ENCODE measurements at places on chromosomes 3 and 15.

- DNase-seq, result peak; percentile 33
Measured at GRCh38 chr15:52295421-52296001, at the start of gene MYO5C. MYO5C (minus strand) TSS chr15:52295804; CDS start chr15:52295636, 168 bp downstream.

GRCh38 chr3:128310286-128311058 lies 156.2 kb downstream of the DNAJB8 start:
- no peak for DNase-seq

GRCh38 chr3:134640872-134641470 lies 9.9 kb downstream of the KY start:
- peak; percentile 35 for DNase-seq

- no peak for DNase-seq
Measured at GRCh38 chr15:49688135-49688790, 67.4 kb downstream of the DTWD1 start.

GRCh38 chr3:176789947-176790346 lies 407.3 kb downstream of the TBL1XR1 start:
- DNase-seq, result no peak

DNA sequence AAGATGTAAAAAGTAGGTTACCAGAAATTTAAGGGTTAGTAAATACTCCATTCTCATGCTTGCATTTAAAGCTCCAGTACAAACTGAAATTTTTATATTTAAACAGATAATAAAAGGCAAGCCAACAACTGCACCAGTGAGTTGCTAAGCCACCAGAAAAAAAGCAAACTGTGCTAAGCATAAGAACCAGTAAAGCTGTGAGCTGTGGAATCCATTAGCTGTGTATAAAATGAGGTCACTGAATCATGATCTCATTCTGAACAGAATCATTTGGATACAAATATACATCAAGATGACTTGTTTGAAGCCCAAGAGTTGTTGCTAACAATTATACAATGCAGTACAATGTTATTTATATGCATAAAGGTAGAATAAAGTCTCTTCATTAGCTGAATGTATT lies 1312.2 kb downstream of the SI start:
- no peak for DNase-seq

DNA sequence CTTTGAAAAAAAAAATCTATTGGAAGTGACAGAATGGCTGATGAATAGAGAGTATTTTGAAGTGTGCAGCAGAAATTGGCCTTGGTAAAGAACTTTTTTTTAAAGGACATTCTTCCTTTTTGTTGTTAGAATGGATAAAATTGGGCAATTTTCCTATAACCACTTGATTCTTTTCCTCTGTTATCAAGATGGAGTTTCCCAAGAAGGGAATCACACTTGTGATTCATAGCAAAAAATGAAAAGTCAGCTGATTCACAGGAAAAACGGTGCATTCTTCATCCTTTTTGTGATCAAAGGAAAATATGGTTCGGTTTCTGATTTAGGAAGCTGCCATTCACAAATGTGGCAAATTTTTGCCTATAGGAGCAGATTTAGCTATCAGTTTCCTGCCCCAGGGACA lies 486.8 kb downstream of the GBE1 start:
- DNase-seq, result no peak

- peak; percentile 23 for DNase-seq
Measured at GRCh38 chr15:75809986-75810750, 33.1 kb upstream of the UBE2Q2 start.

GRCh38 chr3:157204431-157204830 lies 44.5 kb upstream of the CCNL1 start:
- DNase-seq, result peak; percentile 60

DNA sequence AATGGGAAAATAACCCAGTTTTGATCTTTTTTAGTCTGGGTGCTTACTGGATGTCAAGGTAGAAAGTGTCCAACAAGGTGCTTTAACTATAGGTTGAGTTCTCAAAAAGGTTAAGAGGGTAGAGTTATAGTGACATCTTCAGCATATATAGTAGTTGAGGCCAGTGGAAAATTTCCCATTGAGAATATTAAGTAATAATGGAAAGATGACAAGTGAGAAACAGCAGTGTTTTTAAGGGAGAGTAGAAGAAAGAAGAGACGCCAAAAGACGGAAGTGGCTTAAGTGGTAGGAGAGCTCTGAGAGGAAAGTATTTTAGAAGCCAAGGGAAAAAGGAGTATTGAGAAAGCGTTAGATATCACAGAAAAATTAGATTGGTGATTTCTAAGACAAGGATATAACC lies 10.6 kb downstream of the SPRED1 start:
- DNase-seq, result no peak

GRCh38 chr3:123419850-123420297 lies 29.0 kb downstream of the ADCY5 start:
- DNase-seq, result no peak

- peak; percentile 98 for DNase-seq
Measured at GRCh38 chr3:157088601-157089454, 71.1 kb downstream of the CCNL1 start.

- no peak for DNase-seq
Measured at GRCh38 chr3:61463191-61463590, 98.2 kb upstream of the PTPRG start.

DNA sequence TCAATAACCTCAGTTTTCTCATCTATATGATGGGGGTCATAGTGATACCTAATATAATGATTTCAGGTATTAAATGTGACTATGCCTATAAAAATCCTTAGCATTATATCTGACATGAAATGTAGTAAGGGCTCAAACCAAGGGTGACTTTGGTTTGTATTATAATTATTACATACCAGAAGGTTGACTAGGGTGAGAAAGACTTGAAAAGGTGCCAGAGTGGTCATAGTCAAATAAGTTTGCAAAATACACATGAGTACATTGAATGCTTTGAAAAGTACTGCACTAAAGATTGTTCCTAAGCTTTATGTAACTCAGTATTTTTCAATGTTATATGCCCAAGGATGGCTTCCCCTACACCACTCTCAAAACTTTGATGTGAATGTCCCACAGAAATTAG lies 297.2 kb downstream of the ARPP21 start:
- peak; percentile 46 for DNase-seq

GRCh38 chr3:89113344-89113743 lies 5.9 kb downstream of the EPHA3 start:
- DNase-seq, result no peak

DNA sequence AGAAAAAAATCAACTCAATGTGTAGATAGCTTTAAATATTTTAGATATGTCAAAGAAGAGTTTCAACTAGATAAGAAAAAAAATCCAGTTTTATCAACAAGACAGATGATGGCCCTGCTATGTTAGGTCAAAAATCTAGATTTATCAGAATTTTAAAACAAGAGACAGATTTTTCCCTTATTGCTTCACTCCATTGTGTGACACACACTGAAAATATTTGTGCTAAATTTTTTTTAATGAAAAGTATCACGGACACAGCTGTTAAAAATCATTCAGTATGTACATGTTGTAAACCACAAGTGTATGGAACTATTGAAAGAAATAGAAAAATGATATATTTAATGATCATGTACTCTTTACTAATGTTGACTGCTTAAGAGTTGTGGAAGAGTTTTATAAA lies 43.6 kb downstream of the FOXB1 start:
- DNase-seq, result no peak

GRCh38 chr15:25811481-25811906 lies 51.6 kb downstream of the ATP10A start:
- no peak for DNase-seq

DNA sequence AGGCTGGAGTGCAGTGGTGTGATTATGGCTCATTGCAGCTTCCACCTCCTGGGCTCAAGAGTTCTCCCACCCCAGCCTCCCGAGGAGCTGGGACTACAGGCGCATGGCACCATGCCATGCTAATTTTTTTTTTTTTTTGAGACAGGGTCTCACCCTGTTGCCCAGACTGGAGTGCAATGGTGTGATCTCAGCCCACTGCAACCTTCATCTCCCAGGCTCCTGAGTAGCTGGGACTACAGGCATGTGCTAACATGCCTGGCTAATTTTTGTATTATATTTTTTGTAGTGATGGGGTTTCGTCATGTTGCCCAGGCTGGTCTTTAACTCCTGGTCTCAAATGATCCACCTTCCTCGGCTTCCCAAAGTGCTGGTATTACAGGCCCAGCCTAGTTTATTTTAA lies 4.0 kb downstream of the TEX9 start:
- no peak for DNase-seq

DNA sequence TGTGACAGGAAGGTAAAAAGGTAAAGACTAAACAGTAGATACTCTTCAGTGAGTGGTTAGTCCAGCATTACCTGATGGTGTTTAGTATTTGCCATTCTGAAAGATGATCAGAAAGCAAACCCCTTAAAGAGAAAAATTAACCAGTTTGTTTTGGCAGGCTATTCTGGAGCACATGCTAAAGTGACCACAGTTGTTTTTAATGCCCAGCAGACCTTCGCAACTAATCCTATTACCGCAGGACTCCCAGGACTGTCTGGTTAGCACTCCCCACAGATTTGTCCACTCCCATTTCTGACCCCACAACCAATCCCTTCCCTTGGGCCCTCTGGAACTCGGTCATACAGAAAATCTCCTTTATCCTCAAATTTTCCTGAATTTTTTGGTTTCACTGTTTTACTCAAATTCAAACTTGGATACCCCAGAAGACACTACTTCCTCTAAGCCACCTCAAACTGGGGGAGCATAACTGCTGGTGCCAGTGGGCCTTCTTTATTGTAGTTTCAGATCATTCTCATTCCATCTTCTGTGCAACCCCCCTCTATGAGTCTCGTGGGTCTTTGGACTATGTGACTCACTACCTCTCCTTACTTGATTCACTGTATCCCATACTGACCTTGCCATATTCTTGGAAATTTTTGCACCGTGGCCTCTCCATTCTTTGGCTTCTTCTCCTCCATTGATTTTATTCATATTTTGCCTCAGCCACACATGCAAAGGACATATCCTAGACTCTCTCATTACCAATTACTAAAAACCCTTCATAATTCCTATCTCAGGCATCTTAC lies 104.4 kb downstream of the RBMS3 start:
- DNase-seq, result peak; percentile 57

DNA sequence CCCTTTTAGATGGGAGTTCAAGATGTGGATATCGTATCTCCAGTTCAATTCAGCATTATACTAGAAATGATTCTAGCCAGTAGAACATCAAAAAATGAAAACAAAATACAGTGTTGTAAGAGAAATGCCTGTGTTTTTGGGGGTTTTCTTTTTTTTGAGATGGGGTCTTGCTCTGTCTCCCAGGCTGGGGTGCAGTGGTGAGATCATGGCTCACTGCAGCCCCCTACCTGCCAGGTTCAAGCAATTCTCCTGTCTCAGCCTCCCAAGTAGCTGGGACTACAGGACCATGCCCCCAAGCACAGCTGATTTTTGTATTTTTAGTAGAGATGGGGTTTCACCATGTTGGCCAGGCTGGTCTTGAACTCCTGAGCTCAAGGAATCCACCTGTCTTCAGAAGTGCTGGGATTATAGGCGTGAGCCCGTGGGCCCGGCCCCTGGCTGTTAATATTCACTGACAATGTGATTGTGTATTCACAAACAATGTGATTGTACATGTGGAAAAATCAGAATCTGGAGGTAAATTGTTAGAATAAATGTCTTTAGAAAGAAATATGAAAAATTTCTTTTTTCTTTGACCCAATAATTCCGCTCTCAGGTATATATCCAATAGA lies 59.0 kb downstream of the ARIH1 start:
- no peak for DNase-seq

DNA sequence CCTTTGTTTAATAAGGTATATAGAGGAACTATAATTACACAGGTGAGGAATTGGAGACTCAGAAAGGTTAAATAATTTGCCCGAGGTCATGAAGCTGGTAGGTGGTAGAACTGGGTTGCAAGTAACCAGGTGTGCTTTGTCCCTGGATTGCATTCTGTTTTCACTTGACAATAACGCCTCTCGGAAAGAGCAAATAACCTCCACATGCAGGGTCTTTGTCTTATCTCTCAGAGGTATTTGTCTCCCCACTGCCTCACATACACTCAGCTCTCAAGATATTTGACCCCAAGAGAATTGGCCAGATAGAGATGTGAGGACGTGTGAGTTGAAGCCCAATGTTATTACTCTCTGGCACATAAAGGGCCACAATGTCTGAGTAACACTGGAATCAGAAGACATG lies 320.9 kb upstream of the ONECUT1 start:
- no peak for DNase-seq

DNA sequence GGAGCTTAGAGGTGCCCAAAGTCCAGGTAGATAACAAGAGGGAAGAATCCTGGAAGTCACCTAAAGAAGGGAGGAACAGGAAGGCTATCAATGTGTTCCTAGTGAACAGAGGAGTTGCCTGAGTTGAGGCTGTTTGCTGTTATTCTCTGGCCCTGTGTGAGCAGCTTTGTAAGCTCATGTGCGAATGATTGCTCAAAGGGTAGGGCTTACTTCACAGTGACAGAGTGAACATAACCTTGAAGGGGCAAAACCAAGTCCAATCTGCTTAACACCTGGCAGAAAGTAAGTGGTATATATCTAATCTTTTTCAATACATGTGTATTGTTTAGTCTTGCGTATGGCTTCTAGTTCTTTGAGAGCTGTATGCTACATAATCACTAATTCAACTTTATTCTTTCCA lies 1153.6 kb downstream of the TUSC7 start:
- no peak for DNase-seq

DNA sequence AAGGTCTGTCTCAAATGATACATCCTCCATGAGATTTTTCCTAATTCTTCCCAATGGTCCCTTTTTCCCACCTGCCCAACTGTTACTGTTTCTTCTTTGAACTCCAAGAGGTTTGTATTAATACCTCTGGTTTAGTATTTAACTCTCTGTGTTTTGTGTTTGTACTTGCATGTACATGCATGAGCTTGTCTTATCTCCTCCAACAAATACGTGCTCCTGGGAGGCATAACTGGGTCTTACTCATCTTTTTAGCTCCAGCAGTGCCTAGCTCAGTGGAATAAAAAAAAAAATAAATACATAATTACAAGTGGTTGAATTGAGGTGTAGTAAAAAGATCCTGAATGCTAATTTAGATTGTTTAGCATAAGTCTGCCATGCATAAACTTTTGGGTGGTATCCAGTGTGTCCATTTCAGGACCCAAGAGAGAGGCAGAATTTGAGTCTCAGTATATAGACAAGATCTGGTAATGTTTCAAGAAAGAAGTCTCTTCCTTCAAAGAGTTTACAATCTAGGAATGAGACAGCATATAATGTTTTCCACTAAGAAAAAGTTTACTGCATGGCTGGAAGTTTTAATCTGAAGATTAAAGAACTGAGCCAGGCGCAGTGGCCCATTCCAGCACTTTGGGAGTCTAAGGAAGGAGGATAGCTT lies 1.7 kb upstream of the LYSMD2 start:
- no peak for DNase-seq

GRCh38 chr3:124760601-124761000 lies 30.3 kb downstream of the UMPS start:
- peak; percentile 62 for DNase-seq

DNA sequence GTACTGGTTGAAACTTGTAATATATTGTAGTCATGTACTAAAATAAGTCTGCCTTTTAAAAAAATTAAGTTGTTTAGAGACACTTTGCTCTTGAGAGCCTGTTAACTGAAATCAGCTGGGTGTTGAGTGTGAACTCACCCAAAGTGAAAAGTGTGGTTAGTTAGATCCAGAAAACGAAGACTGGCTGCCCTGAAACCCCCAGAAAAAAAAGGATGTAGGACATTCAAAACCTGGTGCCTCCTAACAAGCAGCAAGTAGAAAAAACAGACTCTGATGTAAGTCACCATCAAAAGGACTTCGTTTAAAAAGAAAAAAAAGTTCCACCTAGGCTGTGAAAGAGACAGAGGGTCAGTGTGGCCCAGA lies 40.8 kb downstream of the UMPS start:
- no peak for DNase-seq

Measured in astrocyte of the spinal cord (primary cell).